ENCODE measurements at places on chromosomes 12 and 14. TPM values are rescaled to one million over a fixed set of nuclear protein-coding genes. Genes with fewer than 3 reads are reported as not detected.

INHBE gene
- polyA plus RNA-seq: 1.2 TPM

CD163 gene
- not detected for polyA plus RNA-seq

ADCY4 gene
- not detected for polyA plus RNA-seq

MNAT1 gene
- 46.3 TPM for polyA plus RNA-seq

TAS2R42 gene
- polyA plus RNA-seq: not detected

KRT1 gene
- not detected for polyA plus RNA-seq

SOAT2 gene
- polyA plus RNA-seq: 0.55 TPM

MANSC4 gene
- not detected for polyA plus RNA-seq

Data from IMR-90 (cell line).